ENCODE measurements at places on chromosomes 4 and X.

DNA sequence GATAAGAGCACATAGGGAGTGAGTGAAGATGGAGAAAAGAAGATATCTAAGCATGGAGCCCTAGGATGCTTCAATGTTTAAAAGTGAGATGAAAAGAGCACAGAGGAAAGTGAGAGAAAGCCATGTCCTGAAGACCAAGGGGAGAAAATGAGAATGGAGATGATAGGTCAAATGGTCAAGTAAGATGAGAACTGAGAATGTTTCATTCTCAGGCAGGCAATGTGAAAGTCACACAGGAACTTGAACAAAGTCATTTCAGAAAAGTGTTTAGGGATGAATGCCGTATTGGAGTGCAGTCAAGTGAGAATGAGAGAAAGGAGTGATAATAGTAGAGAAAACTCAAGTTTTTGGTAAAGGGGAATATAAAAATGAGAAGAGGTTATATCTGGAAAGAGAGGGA lies 148.7 kb upstream of the PTCHD1 start:
- DNase-seq, result no peak

GRCh38 chrX:77431227-77431626 lies 16.0 kb upstream of the FGF16 start:
- no peak for DNase-seq

- DNase-seq, result no peak
Observed at GRCh38 chr4:88108747-88109122, 49.7 kb downstream of the ABCG2 start.

DNA sequence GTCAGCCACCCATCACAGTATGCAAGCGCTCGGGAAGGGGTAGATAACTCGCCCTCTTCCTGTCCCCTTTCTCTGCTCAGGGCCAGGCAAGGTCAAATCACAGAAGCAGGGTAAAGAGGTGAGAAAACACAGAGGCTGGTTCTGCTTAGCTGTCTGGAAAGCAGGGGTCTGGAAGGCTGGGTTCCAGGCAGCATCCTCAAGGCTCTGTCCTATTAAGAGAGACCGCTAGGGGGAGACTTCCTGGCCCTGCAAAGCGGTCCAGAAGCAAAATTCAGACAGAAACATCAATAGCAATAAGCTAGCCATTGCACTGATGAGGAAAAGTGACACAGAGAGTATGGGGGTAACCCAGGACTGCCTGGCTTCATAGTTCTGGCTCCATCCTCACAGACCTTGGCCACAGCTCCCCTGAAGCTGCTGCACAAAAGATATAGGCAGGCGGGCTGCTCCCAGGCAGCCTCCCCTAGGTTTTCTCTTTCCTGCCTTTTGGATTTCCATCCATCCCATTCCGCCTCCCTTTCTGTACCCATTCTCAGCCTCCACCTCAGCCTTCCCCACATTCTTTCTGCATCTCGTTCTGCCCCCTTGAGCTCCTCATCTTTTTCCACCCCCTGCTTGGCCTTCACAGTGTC lies 308.5 kb downstream of the EVC2 start:
- DNase-seq, result peak; percentile 29

- DNase-seq, result no peak
Observed at GRCh38 chr4:12562021-12562420, 922.1 kb downstream of the RAB28 start.

DNA sequence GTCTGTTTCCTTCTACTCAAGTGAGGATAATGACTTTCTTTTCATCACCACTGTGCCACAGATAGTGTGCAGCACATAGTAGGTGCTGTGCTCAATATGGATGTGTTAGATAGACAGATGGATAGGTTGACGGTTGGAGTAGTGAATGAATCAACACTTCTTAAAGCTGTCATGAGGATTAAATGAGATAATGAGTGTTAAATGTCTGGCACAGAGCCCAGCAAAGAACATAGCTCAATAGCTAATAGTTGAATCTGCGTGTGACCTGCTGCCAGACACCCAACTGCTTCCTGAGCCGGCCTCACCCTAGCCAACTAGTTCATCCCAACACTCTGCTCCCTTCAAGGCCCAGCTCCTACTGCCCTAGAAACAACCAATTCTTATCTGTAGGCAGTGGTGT lies 67.7 kb upstream of the PJA1 start:
- DNase-seq, result peak; percentile 0

- no peak for DNase-seq
Observed at GRCh38 chr4:162683659-162684370, 482.9 kb downstream of the NAF1 start.
